ENCODE measurements at places on chromosomes 6 and 20. TPM values are rescaled to one million over a fixed set of nuclear protein-coding genes. Genes with fewer than 3 reads are reported as not detected.

The CDH22 gene
- 0.20 TPM for total RNA-seq

The PNPLA1 gene
- not detected for total RNA-seq

The AHI1 gene
- 34.5 TPM for total RNA-seq

The LCA5 gene
- total RNA-seq, result 8.9 TPM

The SLC18B1 gene
- total RNA-seq, result 19.5 TPM

The ARMH2 gene
- not detected for total RNA-seq

The DLL1 gene
- total RNA-seq, result 75.3 TPM

The BMP2 gene
- total RNA-seq, result 17.6 TPM

The ISM1 gene
- total RNA-seq, result 0.36 TPM

The SIGLEC1 gene
- not detected for total RNA-seq

The MCHR2 gene
- not detected for total RNA-seq

The DEFB132 gene
- not detected for total RNA-seq

The TRIM10 gene
- not detected for total RNA-seq

The FOXC1 gene
- total RNA-seq, result 1.1 TPM
